ENCODE measurements at places on chromosomes 13 and 19.

DNA sequence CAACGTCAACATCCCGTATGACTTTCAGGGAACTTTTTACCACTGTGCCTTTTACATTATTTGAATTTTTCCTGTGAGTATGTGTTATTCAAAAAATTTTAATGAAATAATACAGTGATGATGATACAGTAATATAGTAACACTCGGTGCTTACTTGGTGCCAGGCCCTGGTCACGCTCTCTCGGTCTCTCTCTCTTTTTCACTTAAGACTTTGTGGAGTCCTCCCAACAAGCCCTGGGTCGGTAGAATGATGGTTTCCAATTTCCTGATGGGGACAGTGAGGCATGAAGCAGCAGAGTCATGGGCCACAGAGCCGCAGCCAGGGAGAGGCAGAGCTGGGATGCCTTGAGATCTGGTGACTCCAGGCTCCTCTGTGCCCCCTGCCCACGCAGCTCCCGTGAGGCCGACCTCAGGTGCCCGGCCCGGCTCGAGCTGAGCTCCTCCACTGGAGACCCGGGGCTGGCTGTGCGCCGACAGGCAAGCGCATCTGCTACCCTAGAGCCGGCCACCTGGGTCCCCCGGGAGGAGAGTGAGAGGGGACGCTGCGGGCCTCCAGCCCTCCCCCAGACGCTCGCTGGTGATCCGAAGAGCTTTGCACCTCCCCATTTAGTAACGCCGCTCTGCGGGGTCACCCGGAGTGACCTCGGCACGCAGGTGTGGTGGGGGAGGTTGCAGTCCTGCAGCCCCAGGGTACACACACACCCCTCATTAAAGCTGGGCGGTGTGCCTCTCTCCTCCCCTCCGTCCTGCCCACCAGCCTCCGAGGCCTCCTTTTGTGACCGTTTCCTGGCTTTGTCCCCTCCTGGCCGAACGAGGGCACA lies 4.4 kb upstream of the SBK3 start:
- DNase-seq = no peak

DNA sequence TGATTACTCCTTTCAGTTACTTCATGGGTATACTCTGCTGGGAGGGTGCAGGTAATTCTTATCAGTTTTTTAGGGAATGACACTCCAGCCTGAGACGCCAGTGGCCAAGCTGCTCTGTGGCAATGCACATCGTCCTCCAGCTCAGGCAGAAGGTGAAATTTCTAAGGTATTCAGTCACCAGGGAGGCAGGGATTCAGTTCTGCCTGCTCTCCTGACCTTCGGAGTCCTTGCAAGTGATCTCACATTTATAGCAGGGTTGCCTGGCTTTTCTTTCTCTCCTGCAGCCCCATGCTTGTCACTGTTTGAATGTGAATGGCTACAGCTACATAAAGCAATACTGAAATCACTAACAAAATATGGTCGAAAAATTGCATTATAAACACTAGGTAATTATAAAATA lies 1447.5 kb downstream of the EFNB2 start:
- DNase-seq = no peak

- no peak for DNase-seq
Measured at GRCh38 chr13:23458989-23459388, 25.5 kb upstream of the SACS start.

GRCh38 chr19:37470216-37470615 lies 1.1 kb downstream of the ZNF570 start:
- DNase-seq = no peak

- DNase-seq = no peak
Measured at GRCh38 chr19:5032101-5032967, 63.4 kb downstream of the KDM4B start.

GRCh38 chr19:40466219-40466984 lies 399 bp upstream of the SPTBN4 start:
- DNase-seq = peak; percentile 85

DNA sequence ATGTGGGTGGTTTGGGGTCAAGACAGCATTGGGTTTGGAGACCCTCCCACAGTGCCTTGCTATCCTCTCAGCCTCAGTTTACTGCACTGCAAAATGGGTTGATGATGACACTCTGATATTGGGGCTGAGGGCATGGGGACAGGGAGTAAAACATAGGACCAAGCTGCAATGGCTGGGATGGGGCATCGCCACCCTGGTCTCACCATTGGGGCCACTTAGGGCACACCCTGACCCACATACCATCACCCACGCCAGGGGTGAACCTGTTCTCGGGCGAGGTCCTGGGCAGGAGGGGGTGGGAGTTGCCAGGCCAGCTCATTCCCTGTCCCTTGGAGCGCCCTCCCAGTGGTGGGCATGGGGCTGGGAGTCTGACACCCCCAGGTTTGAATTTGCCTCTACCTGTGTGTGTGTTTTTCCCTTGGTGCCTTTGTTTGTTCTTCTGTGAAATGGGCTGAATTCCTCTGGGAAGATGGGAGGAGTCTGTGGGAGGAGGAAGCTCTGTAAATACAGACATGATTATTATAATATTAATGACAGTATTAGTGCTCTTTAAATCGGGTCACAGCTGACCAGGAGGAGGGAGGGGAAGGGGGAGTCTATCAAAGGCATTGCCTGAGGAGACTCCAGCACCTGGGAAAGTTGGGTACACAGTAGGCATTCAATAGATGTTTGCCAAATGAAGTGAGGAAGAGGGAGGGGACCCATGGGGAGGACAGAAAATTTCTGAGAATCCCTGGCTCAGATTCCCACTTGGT lies 2.2 kb upstream of the FCHO1 start:
- DNase-seq = no peak

GRCh38 chr19:40523322-40524047 lies 53.2 kb upstream of the SHKBP1 start:
- DNase-seq = no peak

- DNase-seq = no peak
Measured at GRCh38 chr13:101490406-101491015, 38.0 kb downstream of the ITGBL1 start.

DNA sequence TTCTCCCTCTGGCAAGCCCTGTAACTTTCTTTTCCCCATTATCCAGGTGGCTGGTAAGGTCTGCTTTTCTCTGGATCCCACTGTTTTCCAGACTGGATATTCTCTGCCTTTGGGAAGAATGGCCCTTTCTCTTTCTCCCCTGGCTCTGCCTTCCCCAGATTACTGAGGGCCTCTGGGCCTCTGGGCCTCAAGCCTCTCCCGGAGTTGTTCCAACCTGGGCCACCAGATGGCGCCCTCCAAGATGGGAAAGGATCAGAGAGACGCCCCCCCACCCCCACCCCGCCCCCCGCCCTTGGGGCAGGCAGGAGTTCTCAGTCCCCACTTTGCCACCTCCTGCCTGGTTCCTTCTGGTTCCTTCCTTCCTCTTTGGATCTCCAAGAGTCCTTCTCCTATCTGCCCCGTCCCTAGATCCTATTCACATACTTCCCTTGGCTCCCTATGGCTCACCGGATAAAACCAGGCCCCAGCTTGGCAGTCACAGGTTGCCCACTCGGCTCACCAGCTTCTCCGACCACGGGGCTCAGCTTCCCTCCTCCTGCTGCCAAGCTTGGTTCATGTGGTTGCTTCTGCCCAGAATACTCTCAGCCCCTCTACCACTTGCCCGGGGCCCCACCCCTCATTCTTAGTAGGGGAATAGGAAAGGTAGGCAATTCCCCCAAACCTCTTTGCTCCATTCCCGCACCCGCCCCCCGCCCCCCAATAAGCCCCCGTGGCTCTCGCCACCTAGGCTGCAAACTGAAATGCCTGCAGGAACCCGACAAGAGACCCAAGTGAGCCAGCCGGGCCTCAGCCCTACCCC lies 13.1 kb downstream of the EPS8L1 start:
- DNase-seq = peak; percentile 91

GRCh38 chr19:45424191-45425058 lies 708 bp upstream of the ERCC1 start:
- DNase-seq = peak; percentile 93

- peak; percentile 80 for DNase-seq
Measured at GRCh38 chr19:6718111-6718740, 2.2 kb downstream of the C3 start.

GRCh38 chr19:53826876-53827275 lies 2.8 kb upstream of the NLRP12 start:
- no peak for DNase-seq

GRCh38 chr19:47106821-47107201 lies 6.8 kb downstream of the ZC3H4 start:
- DNase-seq = no peak

- no peak for DNase-seq
Measured at GRCh38 chr13:100533588-100534041, 55.0 kb downstream of the GGACT start.

DNA sequence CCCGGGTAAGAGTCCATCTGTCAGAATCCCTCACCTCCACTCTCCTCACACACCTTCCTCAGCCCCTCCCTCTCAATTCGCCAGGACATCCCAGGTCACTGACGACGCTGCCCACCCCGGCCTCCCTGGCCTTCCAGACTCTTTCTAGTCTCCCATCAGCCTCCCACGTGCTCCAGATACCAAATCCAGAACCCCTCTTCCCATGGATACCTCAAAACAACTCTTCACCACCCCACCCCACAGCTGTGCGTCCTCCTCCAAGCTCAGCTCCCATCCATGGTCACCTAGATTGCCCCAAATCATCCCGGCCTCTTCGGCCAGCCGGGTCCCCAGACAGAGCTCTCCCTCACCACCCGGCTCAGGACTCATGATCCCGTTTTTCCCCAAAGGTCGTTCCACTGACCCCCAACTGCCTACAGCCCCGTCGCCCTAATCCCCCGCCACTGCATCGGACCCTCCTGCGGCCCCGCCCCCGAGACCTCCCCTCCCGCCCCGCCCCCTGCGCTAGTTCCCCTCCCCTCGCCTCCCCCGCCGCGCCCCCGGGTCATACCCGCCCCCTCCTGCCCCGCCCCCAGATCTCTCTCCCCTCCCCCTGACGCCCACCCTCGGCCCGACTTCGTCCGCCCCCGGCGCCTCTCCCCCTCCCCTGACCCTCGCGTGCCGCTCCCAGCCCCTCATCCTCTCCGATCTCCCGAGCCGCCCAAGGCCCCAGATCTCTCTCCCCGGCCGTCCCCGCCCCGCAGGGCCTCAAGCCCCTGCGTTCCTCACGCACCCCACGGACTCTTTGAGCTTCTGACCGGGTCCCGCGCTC lies 546 bp downstream of the UBXN6 start:
- DNase-seq = no peak

DNA sequence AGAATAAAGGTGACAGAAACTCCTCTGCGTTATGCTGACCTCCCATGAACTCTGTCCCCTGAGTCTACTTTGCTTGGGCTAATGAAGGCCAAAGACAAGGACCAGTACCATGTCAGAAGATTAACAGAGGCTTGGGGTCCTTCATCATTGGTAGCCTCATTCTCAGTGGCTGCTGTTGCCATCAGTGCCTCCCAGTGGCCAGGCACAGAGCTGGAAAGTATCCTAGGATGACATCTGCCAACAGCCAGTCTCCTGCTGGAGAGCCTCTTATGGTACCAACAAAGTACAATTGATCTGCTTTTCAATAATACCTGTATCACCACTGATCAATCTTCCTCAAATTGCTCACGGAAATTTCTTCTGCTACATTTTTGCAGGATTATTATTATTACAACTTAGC lies 281.6 kb downstream of the DNAJC15 start:
- DNase-seq = no peak

- DNase-seq = no peak
Measured at GRCh38 chr13:108785844-108786243, 156.4 kb downstream of the MYO16 start.

- DNase-seq = no peak
Measured at GRCh38 chr19:3068071-3068470, 5.8 kb upstream of the TLE5 start.

DNA sequence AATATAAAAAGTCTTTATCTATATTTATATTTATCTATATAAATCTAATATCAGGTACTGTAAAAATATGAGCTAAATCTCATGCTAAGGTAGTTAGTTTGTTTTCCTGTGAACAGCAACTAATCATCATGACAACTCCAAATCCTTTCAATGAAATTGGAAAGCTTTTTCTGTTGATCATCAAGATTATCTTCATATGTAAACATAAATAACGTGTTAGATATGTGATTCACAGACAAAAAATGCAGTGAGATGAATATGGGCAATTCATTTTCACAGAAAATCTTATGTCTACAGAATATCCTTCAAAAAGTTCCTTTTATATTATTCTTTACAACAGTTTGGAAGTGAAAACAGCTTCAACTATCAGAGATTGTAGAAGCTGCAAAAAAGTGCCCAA lies 41.7 kb upstream of the EEF1AKMT1 start:
- DNase-seq = no peak

DNA sequence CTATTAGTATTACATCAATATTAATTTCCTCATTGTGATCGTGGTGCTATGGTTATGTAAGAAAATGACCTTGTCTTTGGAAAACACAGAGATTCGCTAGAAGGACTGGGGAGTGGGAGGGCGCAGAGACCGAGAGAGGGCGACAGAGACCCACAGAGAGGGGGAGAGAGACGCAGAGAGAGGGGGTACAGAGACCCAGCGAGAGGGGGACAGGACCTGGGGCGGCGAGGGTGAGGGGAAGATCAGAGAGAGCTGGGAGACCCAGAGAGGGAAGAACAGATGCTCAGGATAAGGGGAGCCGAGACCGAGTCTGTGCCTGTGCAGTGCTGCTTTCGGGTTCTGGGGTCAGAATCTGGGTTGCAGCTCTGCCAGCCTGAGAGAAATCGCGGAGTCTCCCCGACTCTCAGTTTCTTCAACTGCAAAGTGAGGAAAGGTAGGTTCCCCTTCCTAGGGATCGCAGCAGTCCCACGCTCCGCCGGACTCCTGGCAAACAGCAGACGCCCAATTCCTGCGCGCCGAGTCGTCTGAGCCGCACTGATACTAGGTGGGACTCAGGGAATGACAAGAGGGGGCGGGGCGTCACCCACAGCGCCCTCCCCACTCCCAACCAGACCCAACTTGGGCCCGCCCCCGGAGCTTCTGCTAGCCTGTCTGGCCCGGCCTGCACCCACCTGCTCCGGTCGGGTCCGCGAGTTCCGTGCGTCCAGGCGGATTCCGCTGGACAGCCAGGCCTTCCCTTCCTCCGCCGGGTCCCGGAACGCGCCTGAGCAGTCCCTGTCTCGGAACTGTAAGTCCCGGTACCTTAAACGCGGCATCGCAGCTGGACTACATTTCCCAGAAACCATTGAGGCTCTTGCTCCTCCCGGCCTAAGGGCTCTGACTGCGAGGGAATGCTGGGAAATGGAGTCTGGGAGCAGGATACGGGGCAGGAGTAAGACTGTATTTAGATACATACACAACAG lies 15.3 kb downstream of the IZUMO2 start:
- peak; percentile 93 for DNase-seq
